ENCODE measurements at places on chromosomes 5 and 9.

DNA sequence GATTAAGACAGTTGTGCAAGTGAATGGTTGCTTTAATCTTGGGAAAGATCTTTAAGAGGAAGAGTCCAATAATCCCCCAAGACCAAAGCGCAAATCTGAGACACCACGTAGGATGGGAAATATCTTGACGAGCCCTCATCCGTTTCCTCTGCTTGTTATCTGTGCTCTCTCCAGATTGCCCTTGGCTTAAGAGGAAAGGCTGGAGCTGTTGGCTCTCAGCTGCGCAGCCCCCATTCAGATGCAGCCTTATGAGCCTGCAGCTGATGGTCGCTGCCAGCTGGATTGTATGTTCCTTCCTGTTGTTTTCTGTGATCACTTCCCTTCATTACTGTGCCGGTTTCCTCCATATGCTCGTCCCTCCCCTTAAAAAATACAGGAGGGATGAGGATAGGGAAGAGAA, 47.7 kb downstream of the PWWP2A start:
- DNase-seq = no peak

DNA sequence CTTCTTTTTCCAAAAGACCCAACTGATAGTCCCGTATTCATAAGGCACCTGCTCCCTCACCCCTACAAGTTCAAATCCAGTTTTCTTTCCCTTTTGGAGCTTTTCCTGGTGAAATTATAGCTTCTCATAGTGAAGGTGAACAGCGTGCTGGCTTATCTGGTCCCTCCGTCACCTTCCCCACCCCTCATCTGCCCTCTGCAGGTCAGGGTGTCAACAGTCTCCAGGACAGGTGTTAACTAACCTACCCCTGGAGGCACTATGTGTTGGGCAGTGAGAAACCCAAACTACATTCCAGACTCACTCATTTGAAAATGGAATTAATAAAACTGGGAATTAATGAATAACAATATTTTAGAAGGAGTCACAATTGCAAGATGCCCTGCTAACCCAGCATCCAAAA, 109.0 kb upstream of the TAS2R1 start:
- DNase-seq = no peak

DNA sequence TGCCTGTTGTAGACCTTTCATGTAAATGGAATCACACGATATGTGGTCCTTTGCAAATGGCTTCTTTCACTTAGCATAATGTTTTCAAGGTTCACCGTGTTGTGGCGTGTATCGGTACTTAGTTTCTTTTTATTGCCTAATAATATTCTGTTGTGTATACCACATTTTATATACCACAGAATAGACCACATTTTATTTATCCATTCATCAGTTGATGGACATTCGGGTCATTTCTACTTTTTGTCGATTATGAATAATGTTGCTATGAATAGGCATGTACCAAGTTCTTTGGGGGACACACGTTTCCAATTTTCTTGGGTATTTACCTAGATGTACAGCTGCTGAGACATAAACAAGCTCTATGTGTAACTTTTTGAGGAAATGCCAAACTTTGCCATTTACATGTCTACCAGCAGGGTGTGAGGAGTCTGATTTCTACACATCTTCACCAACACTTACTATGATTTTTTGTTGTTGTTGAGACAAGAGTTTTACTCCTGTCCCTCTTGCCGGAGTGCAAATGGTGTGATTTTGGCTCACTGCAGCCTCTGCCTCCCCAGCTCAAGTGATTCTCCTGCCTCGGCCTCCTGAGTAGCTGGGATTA, 144.7 kb downstream of the RGS3 start:
- no peak for DNase-seq

GRCh38 chr9:123457583-123457982, 101.6 kb downstream of the CRB2 start:
- no peak for DNase-seq

DNA sequence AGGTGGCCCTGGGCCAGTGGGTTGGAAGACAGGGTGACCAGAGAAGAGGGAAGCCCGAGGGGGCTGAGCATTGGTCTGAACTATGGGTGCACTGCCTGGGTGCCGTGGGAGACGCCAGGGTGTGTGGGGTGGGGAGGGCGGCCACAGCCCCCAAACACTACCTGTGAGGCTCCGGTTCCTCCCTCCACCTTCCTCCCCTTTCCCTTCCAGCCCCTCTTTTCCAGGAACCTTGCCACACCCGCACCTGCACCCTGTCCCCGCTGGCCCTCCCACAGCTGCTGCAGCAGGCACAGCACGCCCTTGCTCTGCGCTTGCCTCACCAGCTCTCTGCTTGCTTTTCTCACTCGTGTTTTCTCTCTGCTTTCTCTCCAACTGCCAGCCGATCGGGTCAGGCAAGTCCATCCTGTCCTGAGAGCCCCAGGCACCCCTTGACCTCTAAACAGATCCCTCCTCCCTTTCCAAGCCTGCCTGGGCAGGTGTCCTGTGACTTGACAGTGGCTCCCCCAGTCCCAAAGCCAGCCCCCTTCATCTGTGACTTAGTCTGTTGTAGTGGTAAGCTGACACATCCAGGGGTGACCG, 193.7 kb downstream of the MSX2 start:
- DNase-seq = no peak

DNA sequence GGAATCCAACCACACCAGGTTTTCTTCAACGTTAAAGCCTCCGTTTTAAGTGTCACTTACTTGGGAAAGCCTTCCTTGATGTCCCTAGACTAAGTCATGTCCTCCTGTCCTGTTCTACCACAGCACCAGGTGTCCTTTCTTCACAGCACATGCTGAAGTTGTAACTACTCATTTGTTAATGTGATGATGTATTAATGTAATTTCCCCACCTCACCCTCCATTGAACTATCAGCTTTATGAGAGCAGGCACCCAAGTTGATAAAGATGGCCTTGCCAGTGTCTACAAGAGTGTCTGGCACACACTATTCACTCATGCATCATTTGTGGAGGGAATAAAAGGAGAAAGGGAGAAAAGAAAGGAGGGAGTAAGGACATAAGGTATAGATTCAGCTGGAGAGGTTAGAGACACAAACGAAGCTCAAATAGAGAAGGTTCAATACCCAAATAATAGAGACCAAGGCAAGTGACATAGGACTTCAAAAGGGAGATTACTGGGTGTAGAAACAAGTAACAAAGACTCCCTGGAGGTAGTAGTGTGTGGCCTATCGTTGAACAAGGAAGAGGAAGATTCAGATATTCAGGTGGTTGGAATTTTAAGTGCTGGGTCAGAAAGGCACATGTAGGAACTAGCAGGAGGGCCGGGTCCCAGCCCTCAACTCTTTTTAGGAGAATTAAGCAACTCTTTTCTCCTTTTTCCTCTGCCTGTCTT, 6.6 kb downstream of the ITK start:
- no peak for DNase-seq

- peak; percentile 7 for DNase-seq
Observed at GRCh38 chr9:136623016-136623841, 39.5 kb upstream of the EGFL7 start.

- DNase-seq = peak; percentile 51
Observed at GRCh38 chr9:90523958-90524357, 118.7 kb downstream of the DIRAS2 start.

- DNase-seq = no peak
Observed at GRCh38 chr5:137136991-137137632, 362.0 kb downstream of the SPOCK1 start.
